ENCODE measurements at places on chromosomes 11 and 22.

DNA sequence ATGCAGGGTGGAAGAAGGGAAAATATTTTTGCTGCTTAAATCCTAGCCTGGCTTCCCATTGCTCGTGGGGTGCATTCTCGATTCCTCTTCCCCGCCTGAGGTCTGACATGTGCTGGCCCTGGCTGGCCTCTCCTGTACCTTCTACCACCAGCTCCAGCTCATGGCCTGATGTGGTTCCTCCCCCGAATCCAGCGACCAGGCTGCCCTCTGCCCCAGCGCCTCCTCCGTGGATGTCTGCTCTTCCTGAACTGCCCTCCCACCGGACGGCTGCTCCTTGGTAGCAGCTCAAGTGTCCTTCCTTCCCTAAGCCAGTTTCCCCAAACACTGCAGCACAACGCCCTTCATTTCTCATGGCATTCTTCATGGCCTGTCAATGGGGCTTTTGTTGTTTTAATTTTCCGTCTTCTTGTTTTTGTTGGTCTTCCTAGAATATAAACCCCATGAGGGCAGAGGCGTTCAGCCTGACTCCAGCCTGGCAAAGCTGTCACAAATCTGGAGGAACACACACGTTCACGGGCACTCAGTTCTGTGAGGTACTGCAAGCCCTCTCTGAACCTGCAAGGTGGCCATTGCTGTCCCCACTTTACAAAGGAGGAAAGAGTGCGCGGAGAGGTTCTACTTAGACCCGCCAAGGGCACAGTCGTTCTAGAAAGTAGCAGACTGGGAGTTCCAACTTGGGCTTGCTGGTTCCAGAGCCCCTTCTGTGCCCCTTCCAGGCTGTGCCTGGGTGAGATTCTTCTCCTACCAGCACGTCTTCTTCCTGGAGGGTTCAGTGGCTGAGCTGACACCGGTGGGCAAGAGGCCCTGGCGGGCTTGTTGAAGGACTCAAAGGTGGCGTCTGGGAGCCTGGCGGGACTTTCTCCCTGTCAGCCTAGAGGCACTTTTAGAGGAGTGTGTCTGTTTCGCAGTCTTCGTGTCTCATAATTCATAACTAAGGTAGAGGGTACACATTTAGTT lies 953 bp upstream of the LRP5 start:
- no peak for DNase-seq

DNA sequence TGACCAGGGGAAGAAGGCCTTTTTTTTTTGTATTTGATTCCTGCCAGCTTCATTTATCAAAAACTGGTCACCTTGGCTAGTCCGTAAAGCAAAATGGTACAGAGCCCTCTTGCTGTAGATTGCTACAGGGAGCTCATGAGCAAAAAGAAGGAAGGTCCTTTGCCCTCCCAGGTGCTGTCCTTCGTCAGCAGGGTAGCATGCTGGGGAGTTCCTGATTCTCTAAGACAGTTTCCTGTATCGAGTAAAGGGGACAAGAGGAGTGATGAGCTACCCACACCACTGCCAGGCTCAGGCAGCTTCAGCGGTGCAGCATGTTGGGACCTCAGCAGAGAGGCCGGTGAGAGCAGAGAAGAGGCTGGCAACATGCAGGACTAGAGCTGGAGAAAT lies 67.8 kb upstream of the CSNK2A3 start:
- DNase-seq = no peak

DNA sequence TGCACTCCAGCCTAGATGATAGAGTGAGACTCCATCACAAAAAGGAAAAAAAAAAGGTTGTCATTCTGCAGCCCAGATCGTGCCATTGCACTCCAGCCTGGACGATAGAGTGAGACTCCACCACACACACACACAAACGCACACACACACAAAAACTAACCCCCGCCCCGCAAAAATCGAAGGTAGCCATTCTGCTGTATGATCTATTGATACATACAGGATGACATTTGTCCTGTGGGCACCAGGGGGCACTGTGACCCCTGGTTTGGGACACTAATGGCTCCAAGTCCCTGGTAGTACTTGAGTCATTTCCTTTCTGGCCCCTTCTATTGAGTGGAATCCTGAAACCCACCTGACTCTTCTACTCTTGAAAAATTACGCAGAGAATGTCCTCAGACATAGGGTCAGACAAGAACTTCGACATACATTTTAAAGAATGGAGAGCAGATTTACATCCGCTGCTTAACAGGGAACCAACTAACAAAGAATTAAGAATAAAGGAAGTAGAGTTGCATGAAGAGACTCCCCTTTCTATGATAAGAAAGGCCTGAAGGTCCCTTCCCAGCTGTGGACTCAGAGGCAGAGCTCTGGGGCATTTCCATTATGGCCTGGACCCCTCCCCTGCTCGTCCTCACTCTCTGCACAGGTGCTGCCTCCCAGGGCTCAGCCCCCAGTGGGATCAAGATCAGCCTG lies 35.0 kb upstream of the PRAME start:
- DNase-seq = no peak

GRCh38 chr11:86003654-86004053 lies 65.2 kb downstream of the PICALM start:
- DNase-seq = no peak

- no peak for DNase-seq
These were observed 15.7 kb downstream of the SNU13 start for GRCh38 chr22:41672780-41673509.

DNA sequence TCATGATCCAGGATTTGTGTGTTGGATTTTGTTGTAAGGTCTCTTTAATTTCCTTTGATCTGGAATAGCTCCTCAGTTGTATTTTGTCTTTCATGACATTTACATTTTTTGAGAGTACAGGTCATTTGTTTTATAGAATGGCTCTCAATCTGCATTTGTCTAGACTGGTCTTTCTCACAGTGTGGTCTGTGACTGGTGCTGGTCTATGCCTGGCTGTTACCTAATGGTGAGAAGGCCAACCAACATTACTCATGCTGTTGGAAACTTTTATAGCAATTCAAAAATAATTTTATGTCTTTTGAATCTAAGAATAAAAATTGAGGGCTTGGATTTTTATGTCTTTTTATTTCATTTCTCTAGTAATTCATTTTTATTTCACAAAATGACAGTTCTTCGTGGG lies 3.9 kb upstream of the NCR3LG1 start:
- no peak for DNase-seq

GRCh38 chr11:96530473-96530872 lies 140.7 kb downstream of the JRKL start:
- no peak for DNase-seq

DNA sequence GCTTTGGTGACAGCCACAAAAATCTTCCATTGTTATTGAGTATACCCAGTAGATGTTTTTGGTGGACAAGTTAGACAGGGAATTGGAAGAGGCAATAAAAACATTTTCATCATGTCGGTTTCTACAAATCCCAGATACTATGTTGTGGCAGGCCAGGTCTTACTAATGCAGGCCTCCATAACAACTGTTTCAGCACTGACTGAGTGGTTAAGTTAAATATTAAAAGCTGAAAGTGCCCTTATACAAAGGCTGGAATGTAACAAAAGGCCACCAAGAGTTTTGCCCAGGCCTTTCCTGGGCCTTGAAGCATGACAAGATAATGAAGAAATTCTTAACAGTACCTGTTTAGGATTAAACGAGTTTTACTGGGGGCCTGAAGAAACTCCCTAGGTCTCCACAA lies 29.3 kb downstream of the DMC1 start:
- no peak for DNase-seq

DNA sequence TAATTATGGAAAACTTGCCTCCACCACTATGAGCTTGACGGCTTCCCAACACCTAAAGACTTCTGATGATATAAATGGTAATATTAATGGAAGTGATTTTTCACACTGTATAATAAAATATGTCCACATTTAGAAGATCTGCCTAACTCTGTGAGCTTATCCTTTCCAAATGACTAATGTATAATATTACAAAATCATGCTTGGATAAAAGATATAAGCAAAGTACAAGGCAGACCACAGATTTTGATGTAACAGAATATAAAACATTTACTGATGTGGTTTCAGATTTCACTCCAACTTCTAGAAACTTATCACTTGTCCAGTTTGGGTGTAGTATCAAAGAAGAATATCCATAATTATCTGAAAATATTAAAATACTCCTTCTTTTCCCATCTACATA lies 36.9 kb downstream of the GALNT18 start:
- no peak for DNase-seq

DNA sequence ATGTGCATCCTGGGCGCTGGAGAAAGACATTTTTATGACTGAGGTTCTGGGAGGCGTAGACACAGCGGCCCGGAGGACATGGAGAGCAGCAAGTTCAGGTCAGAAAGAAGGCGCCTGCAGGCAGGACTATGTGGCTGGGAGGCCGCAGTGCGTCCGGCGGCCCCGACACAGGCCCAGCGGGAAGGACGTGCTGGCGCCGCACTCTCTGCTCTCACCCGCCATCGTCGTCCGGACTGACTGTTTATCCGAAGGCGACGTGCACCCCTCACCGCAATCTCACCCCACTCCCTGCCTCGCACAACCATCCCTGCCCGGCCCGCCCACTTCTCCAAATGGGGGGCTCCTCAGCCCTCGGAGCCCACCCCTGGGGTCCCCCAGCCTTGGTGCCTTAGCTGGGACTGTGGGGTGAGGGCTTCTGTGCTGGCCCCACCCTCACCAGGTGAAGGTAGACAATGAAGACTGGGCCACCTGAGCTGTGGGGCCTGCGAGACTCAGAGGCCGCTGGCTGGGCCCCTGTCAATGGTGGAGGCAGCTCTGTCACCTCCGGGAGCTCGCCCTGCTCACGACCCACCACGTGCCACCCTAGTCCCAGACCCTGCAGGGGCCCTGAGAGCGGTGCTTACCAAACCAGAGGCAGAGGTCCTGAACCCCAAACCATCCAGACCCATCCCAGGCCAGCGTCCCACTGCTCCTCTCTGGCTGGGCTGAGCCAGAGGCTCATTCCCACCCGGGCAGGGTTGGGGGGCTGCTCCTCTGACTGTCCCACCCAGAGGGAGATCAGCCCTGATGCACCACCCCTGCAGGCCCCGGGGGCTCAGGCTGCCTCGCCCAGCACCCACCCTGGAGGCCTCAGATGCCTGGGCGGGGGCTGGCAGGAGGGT lies 16.2 kb upstream of the MUC5B start:
- no peak for DNase-seq

GRCh38 chr11:122705396-122705795 lies 49.9 kb downstream of the UBASH3B start:
- no peak for DNase-seq

- peak; percentile 41 for DNase-seq
These were observed 79.0 kb downstream of the AASDHPPT start for GRCh38 chr11:106156290-106156937.

GRCh38 chr11:36631774-36632173 lies 33.7 kb upstream of the RAG2 start:
- no peak for DNase-seq

DNA sequence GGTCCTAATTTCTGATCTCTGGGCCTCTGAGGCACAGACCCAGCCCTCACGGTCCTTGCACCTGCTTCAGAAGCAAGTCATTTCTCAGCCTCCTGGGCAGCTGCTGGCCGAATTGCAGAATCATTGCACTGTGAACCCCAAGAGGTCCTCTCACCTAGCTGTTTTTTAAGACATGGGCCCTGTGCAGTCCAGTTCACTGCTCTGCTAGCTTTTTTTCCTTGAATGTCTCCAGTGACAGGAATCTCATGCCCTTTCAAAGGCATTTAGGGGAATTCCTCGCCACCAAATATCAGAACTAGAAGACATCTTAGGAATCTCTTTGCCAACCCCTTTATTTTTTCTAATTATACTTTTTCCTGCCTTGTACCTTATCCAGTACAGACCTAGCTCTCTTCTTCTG lies 35.6 kb upstream of the TP53I11 start:
- no peak for DNase-seq

DNA sequence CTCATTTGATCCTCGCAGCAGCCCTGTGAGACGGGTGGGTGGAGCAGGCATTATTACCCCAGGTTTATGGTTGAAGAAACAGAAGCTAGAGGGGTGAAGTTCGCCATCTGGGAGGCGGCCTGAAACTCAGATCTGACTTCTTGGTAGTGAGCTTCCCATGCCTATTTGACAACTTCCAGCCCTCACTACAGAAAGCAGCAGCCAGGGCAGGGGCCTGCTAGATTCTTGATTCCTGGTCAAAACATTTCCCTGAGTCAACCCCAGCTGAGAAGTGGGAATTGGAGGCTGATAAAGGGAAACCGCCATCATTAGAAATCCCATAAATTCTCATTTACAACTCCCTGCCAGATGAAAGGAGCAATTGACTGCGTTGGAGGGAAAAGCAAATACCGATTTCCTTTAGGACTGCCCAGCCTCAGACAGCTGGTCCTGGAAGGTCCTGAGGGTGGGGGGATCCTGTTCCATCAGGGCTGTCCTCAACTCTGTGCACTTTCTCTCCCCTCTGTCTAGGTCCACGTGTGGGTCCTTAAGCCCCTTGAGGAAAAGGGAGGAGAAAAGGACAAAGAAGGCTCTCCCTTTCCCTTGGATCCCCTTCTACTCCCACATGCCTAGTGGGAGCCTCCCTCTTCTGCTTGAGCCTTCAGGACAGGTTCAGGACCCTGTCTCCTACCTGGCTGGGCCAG lies 10.2 kb upstream of the NECTIN1 start:
- no peak for DNase-seq

GRCh38 chr11:84145616-84146185 lies 859.5 kb upstream of the CCDC90B start:
- no peak for DNase-seq

DNA sequence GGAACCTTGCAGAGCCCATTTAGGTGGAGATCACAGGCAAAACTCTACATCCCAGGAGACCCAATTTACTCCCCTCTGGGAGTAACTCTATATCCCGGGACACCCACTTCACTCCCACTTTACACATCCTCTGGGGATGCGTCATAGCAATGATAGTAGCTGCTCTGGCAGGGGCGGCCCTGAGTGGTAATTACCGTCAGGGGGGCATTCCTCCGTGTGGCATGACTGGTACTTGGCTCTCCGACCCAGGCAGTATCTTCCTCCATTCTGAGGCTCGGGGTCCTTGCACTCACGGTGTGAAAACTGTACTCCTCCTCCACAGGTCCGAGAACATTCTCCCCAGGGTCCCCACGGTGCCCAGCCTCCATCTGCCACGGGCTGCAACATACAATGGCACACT lies 17.2 kb downstream of the ADAMTS8 start:
- no peak for DNase-seq

- DNase-seq = no peak
These were observed 78.6 kb upstream of the MTNR1B start for GRCh38 chr11:92890846-92891245.

DNA sequence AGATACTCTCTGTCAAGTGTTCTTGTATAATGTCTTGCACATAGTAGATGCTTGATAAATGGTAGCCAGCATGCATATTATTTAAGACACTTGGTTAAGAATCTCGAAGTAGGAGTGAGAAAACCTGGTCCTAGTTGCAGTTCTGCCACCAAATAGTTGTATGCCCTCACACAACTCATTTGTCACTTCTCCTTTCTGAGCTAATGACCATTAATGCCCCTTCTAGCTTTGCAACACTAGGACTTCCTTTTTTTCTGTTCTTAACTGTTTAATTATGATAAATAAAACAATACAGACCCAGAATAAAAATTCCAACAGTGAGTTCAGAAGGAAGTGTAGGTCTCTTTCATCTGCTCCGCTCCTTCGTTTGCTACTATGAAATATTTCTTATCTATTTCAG lies 453.6 kb downstream of the TMEM135 start:
- DNase-seq = no peak

All from RWPE1 (cell line).